ENCODE measurements at places on chromosomes 5 and 9.

- no peak for DNase-seq
Observed at GRCh38 chr9:34624475-34625185, 4.2 kb downstream of the ARID3C start.

DNA sequence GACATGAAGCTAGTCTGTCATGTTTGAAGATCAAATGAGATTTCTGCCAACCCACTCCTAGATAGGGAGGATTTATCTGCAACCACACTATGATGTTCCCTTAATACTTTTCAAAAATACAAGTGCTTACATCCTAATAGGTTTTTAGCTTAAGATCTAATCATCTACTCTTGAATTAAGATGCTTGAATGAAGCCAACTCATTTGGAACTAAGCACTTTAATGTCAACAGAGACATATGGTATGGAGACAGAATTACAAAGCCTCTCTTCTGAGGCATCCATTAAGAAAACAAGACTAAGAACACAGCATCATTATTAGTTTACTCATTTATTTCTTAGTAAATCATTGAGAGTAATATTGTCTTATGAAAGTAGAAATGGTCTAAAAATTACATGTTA lies 139.3 kb upstream of the NFIB start:
- no peak for DNase-seq

DNA sequence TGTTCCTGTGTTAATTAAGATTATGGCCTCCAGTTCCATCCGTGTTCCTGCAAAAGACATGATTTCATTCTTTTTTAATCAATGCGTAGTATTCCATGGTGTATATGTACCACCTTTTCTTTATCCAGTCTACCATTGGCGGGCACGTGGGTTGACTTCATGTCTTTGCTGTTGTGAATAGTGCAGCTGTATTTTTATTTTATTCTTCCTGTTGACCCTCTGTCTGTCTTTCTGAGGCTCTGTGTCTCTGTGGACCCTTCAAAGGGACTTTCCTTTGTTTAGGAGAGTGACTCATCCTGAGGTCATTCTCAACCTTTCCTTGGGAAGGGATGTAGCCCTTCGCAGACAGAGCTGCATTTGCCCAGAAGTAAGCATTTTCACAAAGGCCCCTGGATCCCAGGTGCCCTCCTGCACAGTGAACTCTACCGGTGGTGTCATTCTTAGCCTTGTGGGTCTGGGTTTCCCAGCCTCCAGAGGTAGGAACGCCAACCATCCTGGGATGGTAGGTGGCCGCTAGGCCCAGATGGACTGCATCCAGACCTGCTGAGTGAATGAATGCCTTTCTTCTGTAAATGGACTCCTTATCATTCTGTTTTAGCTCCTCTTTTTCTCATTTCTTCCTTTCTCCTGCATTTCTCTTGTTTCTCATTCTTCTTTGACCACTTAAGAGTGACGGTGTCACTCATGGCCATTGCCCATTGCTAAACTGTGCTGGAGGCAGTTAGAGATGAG lies 22.4 kb downstream of the TRIO start:
- DNase-seq: no peak

GRCh38 chr9:70043689-70044489 lies at the start of gene MAMDC2:
TSS of gene MAMDC2 (plus strand) at chr9:70043848. CDS start at chr9:70044198, 350 bp downstream.
- DNase-seq: no peak

- DNase-seq: no peak
Observed at GRCh38 chr5:159402311-159402710, 72.0 kb upstream of the IL12B start.

GRCh38 chr5:3596857-3597166 lies 1.2 kb downstream of the IRX1 start:
- no peak for DNase-seq

- no peak for DNase-seq
Observed at GRCh38 chr5:30405821-30406220, 787.7 kb upstream of the CDH6 start.

Measured in thoracic aorta (tissue), 2 donors.